ENCODE measurements at places on chromosomes 6 and 20.

DNA sequence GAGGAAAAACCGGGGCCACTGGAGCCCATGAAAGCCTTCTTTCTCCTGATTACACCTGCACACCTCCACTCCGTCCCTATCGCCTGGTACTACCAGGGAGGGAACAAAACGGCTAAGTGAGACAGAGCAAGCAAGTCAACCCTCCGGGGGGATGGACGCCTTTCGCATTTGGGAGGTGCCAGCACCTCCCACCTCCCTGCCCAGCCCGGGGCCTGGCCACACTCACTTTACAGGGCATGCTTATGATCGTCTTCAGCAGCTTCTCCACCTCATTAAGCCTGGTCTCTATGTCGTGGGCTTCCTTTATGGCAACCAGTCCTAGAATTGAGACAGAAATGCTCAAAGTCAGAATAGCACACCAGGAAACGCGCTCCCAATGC is 13.7 kb downstream of the PXDC1 start:
- DNase-seq = no peak

- no peak for DNase-seq
These were observed 2.8 kb upstream of the MC3R start for GRCh38 chr20:56245761-56246160.

DNA sequence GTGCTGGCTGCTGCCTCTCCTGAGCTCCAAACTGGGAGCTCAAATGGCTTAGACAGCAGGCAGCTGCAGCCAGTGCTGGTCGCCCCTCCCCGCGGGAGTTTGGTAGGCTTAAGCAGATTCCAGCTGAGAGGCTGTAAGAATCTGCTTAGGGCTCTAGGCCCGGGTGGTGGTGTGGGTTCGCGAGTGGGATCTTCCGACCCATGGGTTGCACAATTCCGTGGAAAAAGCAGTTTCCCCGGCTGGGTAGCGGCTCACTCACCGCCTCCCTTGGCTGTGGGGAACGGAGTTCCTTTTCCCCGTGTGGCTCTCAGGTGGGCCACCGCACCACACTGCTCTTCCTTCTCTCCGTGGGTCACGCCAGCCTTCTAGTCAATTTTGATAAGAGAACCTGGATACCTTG is 232.5 kb downstream of the PKHD1 start:
- no peak for DNase-seq

DNA sequence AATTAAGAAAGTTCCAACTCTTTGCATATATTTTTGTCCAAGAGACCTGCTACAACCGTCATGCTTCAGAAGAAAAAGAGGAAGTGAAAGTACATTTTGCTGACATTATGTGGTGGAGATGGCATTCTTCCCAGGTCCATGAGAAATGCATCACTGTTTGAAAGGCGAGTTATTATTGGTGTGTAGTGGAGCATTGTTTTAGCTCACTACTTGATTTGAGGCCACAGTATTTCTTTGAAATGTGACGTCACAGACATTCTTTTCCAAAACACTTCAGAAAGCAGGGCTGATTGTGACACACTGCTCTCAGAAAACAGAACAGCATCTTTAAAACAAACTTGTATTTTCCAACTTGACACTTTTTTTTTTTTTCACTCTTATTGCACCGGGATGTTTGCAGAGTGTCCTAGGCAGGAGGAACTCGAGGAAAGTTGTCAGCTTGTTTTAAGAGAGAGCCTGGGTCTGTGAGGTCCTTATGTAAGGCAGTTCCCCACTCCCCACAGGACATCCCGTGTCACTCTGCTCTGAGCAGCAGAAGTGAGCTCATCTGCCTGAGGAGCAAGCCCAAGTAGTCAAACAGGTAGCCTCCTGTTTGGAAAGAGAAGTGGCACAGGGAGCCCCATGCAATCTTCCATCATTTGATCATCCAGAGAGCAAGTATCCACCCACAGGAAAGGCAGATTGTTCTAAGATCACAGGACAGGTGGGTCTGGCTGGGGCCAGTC is 1.1 kb downstream of the SPTLC3 start:
- no peak for DNase-seq

Data from stimulated activated CD8-positive, alpha-beta memory T cell treated with anti-CD3 and anti-CD28 coated beads, Interleukin-4, amount 100 ng/mL, for 48 hours (primary cell).